ENCODE measurements at places on chromosomes 13 and 19.

GRCh38 chr13:74274916-74275315 is 140.7 kb upstream of the KLF12 start:
- DNase-seq = no peak

DNA sequence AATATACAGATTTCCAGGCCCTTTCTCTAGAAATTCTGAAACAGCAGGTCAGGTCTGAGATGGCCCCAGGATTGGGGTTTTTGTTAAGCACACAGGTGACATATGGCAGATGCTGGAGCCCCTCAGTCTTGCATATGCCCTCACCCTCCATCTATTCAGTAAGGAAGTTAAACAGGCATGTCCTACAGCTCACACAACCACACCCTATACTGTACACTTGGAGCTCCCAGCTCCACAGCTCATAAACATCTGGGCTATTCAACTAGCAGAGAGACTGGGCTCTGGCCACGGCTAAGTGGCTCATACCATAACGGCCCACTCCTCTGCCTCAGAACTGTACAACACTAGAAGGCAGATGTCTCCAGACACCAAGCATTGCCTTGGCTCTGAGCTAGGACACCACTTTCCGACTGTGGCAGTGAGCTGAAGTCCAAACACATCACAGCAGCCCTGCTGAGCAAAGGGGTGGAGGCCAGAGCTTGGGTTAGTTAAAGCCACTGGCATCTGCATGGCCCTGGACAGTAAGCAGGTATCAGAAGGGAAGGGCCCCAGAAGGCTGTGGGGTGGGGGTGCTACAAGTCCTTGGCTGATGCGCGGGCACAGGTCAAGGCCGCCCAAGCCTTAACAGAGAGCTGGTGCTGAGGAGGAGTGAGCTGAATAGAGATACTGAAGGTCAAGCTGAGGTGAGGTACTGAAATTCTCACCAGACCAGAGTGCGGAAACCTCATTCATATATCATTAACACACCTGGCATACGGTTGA is 79.1 kb downstream of the ABCC4 start:
- DNase-seq = no peak

GRCh38 chr13:93963266-93964145 is 516.0 kb downstream of the DCT start:
- peak; percentile 16 for DNase-seq

DNA sequence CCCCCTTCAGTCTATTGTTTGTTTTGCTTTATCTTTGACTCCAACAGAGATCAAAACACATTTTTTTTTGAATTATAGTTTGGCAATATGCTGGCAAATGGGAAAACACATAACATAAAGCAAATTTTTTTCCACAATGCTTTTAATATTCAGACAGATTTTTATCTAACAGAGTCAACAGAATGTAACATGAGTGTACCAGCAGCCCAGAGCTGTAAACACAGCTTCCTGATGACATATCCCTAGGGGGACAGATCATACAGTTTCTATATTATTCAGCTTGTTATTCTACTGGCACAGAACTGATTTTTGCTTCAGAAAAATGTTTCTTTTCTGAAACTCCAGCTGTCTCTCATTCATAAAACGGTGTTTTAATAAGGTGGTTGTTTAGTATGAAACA is 168.8 kb downstream of the OLFM4 start:
- DNase-seq = no peak
